ENCODE measurements at places on chromosomes 1 and 21.

GRCh38 chr21:31158789-31159581 is 120.7 kb upstream of the KRTAP19-8 start:
- DNase-seq, result peak; percentile 7

DNA sequence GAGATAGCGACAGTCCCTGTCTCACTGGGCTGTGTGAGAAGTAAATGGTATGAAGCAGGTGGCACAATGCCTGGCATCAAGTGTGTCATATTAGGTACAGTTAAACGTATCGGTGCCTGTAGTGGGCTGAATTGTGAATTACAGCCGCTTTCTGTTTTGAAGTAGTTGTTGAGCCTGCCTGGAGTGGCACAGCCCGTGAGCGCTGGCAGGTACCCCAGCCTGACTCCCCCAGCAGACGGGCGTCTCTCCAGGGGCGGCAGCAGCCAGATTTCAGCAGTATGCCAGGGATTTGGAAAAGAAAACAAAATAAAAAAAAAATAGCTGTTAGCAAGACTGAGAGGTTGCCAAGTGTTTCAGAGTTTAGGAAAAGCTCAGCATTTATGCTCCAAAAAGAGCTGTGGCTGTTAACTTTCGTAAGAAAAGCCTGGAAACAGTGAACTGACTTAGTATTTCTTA is 26.6 kb upstream of the GPR153 start:
- DNase-seq, result no peak

DNA sequence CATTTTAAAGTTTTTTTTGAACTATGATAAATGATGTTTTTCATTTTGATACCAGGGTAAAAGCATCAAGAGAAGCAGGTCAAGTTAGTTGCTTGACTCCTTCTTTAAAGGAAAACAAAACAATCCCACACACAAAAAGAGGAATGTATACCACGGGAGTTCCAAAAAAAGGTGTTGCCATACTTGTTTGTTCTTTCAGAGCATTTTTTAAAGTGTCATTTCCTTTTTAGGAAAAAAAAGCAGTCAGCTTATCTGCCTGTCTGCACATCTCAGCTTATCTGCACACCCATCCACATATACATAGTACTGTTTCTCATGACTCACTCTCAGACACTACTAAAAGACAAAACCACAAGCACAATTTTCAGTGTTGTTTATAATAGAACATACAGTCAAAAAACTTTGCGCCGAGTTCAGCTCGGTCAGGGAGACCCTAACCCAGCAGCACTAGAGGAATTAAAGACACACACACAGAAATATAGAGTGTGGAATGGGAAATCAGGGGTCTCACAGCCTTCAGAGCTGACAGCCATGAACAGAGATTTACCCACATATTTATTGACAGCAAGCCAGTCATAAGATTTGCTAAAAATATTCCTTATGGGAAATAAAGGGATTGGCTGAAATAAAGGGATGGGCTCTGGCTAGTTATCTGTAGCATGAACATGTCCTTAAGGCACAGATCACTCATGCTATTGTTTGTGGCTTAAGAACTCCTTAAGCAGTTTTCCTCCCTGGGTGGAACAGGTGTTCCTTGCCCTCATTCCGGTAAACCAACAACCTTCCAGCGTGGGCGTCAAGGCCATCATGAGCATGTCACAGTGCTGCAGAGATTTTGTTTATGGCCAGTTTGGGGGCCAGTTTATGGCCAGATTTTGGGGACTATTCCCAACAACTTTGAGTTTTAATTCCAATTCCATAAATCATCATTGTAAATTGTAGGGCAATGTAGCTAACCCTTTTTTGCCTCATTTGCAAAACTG is 11.4 kb upstream of the MNDA start:
- peak; percentile 38 for DNase-seq

GRCh38 chr1:205670150-205670446 is 10.2 kb downstream of the SLC45A3 start:
- peak; percentile 37 for DNase-seq

DNA sequence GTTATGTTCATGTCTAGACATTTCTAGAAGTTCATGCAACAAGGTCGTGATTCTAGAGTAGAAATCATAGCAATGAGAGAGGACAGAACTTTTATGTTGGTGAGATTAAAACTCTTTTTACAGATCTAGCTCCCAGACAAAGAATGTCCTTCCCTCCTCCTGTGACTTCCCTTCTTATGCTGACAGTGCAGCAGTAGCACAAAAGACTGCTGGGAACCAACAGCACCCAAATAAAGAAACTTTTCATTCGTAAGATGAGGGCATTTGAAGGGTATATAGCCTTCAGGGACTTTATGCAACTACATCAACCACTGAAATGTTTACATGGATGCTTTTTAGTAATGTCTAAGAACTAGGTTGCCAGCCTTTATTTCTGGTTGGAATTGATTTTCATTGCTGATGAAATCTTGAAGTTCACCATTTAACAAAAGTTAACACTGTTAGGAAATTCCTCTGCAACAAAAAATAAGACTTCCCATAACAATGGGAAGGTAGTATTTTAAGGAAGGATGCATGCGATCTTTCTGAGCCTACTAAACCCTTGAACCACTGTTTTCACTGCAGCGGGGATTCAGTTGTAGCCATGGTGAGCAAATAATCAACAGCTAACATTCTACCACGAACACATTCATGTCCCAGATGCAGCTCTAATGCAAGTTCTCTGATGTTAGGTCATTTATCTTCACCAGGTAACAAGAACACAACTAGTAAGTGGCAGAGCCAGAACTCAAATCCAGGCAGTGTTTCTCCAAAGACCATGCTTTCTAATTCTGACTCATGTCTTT is 672.8 kb downstream of the PTPRC start:
- no peak for DNase-seq

- DNase-seq, result no peak
These were observed 18.5 kb upstream of the EPHA2 start for GRCh38 chr1:16174261-16174868.

- DNase-seq, result no peak
These were observed 25.4 kb downstream of the ST6GALNAC5 start for GRCh38 chr1:76892675-76893074.

DNA sequence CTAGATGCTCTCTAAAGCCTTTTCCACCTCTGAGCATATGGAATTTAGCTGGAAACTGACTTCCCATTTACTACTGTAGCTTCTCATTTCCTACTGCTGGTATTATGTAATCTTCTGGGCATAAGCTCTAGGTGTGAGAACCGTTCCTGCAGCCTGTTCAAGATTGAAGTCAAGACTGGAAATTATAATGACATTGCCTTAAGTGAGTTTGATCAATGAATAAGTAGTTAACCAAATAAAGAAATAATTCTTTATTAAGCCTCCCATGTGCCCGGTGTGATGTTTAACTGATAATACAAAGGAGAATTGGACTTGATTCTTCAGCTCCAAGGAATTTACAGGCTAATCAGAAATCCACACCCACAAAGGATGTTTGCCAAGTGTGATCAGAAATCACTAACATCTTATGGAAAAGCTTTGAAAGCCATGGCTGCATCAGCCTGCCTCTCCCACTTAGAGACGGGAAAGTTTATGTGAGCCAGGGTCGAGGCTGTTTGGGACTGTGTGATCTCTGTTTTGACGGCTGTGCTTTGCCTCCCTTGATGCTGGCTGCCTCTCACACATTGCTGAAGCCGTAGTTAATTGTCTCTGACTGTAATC is 36.4 kb upstream of the PRELP start:
- no peak for DNase-seq

DNA sequence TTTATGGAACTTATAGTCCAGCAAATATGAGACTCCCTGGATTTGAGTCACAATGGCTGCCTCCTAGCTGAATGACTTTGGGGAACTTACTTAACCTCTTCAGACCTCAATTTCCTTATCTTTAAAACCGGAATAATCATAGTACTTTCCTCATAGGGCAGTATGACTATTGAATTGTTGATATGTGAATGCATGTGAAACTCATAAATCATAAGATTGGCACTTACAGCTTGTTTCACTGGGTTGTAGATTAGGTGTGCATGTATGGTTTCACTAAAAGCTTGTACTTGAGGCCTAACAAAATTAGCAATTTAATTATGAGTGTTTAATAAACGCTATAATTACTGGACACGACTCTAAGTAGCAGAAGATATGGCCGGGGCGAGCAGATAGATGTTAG is 72.5 kb downstream of the ST6GALNAC5 start:
- DNase-seq, result no peak

- DNase-seq, result no peak
These were observed 153.3 kb downstream of the TOMM20 start for GRCh38 chr1:234975122-234975940.

DNA sequence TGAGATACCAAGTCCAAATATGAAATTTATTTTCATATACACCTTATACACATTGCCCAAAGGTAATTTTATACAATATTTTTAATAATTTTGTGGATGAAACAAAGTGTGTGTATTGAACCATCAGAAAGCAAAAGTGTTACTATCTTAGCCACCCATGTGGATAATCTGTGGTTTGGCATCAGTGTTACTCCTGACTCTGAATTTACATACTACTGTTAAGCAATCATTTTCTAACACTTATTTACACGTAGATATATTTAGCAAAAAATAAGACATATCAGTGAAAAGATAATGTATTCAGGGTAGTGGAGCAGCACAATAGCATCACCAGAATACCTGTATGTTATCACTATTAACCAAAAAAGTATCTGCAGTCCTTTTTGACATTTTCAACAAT is 23.8 kb downstream of the DENND2D start:
- no peak for DNase-seq

DNA sequence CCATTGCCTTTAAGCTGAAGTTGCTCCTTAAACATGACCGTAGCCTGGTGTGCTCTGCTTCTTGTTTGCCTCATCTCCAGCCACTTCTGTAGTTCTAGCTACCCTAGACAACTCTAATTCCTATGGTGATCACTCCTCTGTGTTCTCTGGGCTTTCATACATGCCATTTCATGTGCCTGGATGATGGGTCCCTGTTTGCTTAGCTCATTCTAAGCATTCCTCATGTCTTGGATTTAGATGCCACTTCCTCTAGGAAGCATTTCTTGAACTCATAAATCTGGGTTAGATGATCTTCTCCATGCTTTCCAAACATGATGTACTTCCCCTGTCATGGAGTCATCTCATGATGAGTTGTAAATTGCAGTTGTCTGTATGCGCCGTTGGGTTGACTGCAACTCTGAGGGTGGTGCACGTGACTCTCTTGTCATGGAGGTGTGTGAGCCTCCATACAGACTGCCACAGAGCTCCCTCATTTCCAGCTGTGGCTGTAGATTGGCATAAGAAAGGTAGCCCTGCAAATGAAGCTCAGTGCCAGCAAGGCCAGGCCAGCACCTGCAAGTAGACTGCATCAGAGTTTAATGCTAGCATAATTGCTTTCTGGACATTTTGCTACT is 77.2 kb downstream of the LAMC1 start:
- no peak for DNase-seq

DNA sequence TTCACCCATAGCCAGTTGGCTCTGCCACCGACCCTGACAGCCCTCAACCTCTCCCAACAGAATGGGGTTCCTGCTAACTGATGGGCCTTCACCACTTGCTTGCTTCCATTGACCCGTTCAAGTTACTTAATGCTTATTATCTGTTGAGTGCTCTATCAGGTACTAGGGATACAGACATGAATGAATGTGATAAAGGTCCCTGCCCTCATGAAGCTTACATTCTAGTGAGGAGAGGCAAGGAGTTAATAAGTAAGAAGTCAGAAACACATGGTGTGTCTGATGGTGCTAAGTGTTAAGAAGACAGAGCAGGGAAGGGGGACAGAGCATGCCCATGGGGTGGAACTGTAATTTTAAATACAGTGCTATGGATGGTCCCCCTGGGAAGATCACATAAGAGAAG is 107.5 kb upstream of the JUN start:
- no peak for DNase-seq

DNA sequence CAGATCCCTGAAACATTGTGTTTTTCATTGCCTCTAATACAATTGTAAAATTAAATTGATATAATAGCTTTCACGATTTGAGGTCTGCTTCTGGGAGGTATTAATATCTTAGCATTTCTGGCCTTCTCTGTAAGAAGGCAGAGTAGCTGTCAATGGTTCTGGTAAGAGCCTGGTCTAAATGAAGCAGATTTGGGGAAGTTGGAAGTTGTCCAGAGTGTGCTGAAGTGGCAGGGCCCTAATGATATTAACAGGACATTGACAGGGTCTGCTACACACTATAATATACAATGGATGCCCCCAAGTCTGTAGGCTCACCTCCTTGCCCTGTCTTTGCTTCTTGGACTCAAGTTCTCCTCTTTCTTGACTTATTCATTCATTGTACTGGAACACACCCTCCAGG is 99.5 kb downstream of the C4BPA start:
- no peak for DNase-seq

- no peak for DNase-seq
These were observed 1.2 kb upstream of the TFF1 start for GRCh38 chr21:42367367-42368165.

- DNase-seq, result no peak
These were observed 444 bp upstream of the AGTRAP start for GRCh38 chr1:11735531-11735853.

- no peak for DNase-seq
These were observed 44.5 kb downstream of the LRRC53 start for GRCh38 chr1:74467786-74468377.

DNA sequence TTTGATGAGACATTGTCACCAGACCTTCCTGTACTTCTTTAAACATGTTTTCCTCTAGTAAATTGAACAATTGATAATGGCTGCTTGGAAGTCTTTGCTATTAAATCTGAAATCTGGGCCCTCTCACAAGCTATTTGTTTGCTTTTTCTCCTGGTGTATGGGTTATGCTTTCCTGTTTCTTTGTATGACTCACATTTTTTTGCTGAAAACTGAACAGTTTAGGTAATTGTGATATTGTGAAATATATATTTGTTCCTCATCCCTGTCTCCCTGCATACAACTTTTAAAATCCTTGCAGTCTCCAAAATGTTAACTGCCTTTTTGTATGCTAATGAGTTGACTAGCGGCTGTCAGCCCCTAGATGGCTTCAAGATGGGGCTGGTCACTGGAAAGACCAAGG is 61.6 kb downstream of the MAP3K21 start:
- DNase-seq, result no peak

- DNase-seq, result no peak
These were observed 1.8 kb upstream of the SYT2 start for GRCh38 chr1:202711949-202712635.

DNA sequence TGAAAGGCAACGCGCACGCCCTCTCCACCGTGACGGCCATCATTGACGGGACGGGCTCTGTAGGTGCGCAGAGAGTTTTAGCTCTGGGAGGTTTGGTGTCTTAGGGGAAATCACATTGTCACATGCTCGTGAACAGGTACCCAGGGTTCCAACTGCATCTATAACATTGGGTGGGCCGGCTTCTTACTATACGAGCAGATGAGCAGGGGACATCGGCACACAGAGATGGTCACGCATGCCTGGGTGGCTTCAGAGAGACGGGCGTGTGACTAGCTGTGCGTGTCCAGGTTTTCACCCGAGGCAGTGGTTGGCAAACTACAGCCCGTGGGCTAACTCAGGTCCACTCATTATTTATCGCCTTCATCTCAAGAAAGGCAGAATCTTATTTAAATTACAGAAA is 54.7 kb downstream of the SLC37A1 start:
- no peak for DNase-seq

GRCh38 chr1:35615440-35615839 is 25.9 kb downstream of the PSMB2 start:
- DNase-seq, result no peak

Measured in GM20000 (cell line).